ENCODE measurements at places on chromosomes 1 and 21.

GRCh38 chr1:168229893-168230292, 4.1 kb downstream of the SFT2D2 start:
- DNase-seq = no peak

GRCh38 chr1:180230791-180231505, 884 bp downstream of the LHX4 start:
- no peak for DNase-seq

DNA sequence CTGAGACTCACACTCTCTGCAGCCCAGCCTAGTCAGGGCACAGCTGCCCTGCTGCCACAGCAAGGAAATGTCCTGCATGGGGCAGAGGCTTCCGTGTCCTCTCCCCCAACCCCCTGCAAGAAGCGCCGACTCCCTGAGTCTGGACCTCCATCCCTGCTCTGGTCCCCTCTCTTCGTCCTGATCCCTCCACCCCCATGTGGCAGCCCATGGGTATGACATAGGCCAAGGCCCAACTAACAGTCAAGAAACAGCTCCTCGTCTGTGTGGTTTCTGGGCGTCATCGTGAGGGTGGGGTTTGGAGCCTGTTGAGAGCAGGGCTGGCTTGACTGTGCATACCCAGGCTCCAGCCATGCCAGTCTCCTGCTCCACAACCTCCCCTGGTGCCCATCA, 19.5 kb downstream of the FAAH start:
- DNase-seq = peak; percentile 28

DNA sequence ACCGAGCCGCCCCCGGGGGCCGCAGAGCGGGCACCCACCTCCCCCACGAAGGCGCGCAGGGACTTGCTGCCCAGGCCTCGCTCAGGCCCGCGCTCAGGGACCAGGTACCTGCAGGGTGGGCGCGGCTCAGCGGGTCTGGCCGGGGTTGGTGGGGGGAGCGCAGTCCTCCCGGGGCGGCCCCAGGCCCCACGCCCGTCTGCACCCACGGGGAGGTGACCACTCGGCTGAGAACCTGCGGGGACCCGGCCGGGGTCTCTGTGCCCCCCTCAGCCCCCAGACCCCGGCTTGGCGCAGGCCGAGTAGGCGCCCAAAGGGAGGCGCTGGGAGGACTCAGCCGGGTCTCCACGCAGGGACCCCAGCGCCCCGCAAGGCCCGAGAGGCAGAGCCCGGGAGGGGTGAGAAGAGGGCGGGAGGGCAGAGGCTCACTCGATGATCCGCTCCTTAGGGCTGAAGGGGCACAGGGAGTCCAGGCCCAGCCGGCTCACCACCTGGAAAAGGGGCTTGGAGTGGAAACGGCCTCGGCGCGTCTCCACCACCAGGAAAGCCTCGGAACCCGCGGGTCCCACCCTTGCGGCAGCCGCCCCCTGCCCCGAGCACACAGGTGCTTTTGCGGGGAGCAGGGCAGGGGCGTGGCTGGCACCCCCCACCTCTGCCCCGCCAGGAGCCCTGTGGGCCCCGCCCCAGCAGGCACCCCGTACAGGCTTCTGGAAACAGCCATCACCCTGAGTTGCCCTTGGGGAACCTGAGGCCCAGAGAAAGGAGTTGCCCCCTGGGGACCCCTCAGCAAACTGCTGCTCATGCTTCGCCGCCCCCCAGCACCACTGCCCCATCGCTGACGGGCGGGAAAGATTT, 9.3 kb downstream of the FTCD start:
- DNase-seq = no peak

DNA sequence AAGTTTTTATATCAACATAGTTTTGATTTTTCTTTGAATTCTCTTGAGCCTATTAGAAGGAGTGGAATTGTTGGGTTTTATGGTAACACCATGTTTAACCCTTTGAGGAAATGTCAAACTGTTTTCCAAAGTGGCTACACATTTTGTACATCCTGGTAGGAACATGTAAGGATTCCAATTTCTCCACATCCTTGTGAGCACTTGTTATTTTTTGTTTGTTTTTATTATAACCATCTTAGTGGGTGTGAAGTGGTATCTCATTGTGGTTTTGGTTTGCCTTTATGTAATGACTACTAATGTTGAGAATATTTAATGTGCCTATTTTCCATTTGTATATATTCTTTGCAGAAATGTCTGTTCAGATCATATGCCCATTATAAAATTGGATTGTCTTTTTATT, 120.5 kb downstream of the FGGY start:
- DNase-seq = no peak

- DNase-seq = no peak
These were observed 41.3 kb downstream of the NFYC start for GRCh38 chr1:40732756-40733301.

- no peak for DNase-seq
These were observed 16.6 kb upstream of the EDEM3 start for GRCh38 chr1:184771190-184771691.

DNA sequence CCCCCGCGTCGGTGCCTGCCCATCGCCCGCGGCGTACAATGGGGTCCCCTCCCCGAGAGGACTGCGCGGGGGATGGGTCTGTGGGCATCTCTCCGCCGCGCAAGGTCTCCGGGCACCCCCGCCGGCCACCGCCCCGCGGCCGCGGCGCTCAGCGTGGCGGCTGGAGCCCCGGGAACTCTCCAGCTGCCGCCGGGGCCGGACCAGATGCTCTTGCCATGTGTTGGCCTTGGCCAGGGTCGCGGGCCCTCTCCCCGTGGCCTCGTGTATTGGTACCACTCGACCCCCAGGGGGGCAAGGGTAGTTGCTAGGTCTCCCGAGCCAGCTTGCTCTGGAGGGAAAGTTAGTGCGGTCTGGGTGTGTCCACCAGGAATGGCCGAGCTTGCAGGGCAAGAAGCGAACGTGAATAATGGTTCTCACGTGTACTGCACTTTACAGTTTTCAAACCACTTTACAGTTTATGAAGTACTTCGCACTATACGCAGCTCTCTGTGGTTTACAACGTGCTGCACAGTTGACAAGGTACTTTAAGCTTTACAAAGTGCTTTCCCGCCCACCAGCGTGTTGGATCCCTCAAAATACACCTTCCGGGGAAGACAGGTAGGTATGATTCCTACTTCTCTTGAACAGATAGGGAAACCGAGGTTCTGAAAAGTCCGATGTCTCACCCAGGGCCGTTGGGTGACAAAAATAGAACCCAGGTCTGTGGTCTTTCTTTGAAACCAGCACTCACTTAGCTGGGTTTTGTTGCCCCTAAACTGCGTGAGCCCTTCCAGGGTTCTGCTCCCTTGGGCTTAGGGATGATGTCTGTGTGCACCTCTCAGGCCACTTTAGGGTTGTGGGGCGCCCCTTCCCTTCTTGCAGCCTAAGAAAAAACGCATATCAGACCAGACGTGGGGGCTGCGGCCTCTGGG, 1.2 kb downstream of the EPHB2 start:
- DNase-seq = no peak

DNA sequence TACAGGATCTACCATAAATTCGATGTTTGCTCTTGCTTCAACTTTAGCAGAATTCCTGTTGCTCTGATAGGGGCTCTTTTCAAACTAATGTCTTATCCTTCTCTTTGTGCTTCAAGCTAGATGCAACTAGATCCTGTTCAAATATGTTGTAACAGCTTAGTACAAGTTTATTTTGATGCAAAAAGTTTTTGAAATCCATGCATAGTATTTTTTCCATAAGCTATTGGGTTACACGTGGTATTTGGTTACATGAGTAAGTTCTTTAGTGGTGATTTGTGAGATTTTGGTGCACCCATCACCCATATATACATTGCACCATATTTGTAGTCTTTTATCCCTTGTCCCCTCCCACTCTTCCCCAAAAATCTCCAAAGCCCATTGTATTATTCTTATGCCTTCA, 907.7 kb downstream of the LTN1 start:
- DNase-seq = no peak

DNA sequence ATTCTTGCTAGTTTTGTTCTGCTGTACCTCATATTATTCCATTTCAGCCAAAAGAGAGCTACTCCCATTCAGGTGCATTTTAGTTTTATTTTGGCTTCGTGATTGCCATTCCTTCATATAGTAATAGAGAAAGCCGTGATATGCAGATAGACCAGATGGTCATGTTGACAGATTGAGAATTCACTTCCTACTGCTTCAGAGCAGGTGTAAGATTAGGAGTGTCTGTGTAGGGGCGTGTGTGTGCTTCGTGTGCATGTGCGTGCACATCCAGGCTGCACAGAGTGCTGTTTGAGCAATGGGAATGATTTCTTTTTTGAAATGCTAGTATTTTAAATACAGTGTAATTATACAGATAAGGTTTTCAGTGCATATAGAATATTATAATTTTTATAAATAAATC, 10.3 kb downstream of the NFIA start:
- DNase-seq = no peak

GRCh38 chr1:109239409-109240068, 9.8 kb upstream of the CELSR2 start:
- peak; percentile 24 for DNase-seq
